ENCODE measurements at places on chromosomes 3 and 15. TPM values are rescaled to one million over a fixed set of nuclear protein-coding genes. Genes with fewer than 3 reads are reported as not detected.

FAIM gene
- 6.0 TPM for total RNA-seq

CNTN4 gene
- total RNA-seq = not detected

ZPLD1 gene
- not detected for total RNA-seq

CADM2 gene
- not detected for total RNA-seq

CIP2A gene
- 6.9 TPM for total RNA-seq

NCKIPSD gene
- 37.7 TPM for total RNA-seq

GPR62 gene
- not detected for total RNA-seq

BTLA gene
- total RNA-seq = not detected

PHLDB2 gene
- 32.3 TPM for total RNA-seq
